AG09319 (cell line): ENCODE measurements at places on chromosomes 1 and 21.

DNA sequence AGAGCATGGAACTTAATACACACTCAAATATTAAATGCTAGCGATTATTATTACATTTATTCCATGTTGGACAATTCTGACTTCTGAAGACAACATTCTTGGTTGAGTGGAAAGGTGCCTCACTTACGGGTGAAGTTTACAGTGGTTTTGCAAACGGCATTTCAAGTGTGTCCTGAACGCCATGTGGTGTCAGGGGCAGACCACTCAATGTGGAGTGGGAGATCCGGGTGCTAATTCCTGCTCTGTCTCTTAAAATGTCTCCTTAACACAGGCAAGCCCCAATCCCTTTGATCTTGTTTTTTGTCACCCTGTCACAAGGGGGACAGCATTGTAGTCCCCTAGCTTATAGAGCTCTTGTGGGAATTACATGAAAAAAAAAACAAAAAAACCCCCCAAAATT, 5.6 kb upstream of the TDRD10 start:
- DNase-seq, result no peak

DNA sequence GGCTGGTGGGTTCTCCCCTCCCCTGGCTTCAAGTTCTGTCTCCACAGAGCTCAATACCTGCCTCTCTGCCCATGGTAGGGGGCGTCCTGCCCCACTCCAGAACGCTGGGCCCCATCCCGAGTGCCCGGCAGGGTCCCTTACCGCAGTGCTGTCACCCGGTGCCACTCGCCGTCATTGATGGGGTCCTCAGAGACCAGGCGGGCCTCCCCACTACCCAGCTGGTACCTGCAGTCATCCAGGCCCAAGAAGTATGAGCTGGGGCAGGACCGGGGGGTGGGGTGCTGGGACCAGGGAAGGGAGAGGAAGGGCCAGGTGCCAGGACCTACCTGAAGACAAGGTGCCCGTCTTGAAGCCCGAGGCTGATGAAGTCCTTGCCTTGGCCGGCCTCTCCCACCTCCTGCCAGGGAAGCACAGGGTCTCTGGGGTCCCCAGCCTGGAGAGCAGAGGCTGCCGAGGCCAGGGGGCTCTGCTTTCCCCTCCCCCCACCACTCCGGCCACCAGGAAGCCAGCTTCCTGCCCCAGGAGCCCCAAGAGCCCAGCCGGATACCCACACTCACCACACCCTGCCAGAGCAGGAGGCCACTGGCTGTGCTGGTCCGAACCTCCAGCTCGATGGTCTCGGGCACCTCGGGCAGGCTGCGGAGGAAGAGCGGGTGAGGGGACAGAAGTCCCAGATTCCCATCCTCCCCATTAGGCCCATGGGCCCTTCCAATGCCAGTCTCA, 12.1 kb downstream of the LDLRAD2 start:
- DNase-seq, result no peak

DNA sequence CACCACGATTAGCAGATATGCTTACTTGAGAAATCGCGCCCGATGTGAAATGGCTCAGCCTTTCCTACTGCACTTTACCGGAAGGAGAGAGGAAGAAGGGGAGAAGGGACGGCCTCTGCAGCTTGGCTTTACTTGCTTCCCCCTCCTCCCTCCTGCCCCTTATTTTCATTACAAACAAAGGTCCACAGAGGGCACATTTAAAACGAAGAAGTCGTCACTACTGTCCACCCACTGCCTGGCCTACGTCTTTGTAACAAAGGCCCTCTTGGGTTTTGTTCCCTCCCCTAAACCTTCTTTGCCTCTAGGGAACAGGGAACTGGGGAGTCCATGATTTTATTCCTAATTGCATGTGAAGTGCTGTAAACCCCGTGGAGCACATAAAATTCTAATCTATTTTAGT, 308.5 kb downstream of the LMX1A start:
- DNase-seq, result no peak

- no peak for DNase-seq
These were observed 123.7 kb downstream of the ACTL8 start for GRCh38 chr1:17878837-17879236.

DNA sequence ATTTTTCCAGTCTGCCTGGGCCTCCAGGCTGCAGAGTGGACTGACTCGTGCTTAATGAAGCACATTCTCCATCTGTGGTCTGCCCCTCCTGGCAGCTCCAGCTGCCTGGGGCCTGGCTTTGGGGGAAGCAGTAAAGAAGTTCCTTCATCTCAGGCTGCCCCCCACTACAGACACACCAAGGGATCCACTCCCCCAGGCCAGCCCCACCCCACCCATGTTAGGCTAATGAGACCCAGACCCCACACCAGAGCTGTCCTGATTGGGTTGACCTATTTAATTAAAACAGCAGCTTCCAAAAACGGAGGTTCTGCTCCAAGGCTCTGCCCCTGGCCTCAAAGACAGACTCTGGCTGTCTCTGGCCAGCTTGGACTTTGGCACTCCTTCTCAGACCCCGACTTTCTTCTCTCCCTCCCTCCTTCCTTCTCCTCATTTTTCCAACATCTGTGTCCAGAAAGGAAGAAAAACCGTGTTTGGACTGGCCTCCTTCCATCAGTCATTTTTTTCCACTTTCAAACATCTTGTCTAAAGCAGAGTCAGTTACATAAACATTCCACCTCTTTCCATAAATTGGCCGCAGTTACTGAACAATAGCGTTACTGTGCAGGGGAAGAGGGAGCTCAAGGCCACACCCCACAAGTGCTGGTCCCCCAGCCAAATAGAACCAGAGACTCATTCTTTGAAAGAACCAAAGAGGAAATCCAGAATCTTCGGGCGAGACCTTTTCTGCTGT, 29.7 kb downstream of the SERTAD4 start:
- DNase-seq, result peak; percentile 87

DNA sequence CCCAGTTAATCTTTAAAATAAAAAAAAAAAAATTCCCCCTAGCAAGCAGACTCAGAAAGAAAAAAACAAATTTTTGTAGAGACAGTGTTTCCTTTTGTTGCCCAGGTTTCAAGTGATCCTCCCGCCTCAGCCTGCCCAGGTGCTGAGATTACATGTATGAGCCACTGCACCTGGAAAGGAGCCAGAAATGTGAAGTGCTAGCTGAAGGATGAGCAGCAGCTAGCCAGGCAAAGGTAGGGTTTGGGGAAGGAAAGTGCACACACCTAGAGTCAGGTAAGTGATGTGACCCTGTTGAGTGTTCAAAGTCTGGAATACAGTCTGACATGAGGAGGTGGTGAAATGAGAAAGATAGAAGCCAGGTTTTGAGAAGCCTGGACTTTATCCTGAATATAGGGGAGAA, 1.7 kb downstream of the AKR1A1 start:
- DNase-seq, result no peak

DNA sequence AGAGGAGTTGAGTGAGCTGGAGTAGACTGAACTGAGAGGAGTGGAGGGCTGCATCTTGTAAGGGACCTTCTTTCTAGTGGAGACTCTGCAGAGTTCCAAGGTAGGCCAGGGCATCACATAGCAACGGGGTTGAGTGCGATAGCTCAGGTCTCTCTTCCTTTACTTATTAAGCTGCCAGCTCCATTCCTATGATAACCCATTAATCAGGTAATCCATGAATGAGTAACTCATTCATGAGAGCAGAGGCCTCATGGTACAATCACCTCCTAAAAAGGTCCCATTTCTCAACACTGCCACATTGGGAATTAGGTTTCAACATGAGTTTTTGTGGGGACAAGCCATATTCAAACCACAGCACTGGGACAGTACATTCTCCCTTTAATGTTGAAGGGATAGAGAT, 21.3 kb downstream of the VN1R5 start:
- no peak for DNase-seq

- DNase-seq, result no peak
These were observed 43.8 kb upstream of the SELENON start for GRCh38 chr1:25756215-25756614.
